ENCODE measurements at places on chromosomes 7 and 10. TPM values are rescaled to one million over a fixed set of nuclear protein-coding genes. Genes with fewer than 3 reads are reported as not detected.

The GATA3 gene
- 26.7 TPM for total RNA-seq

The NODAL gene
- not detected for total RNA-seq

The CNNM1 gene
- total RNA-seq: 1.8 TPM

The STK17A gene
- 9.2 TPM for total RNA-seq

The NRCAM gene
- 17.8 TPM for total RNA-seq

The FXYD4 gene
- 1.6 TPM for total RNA-seq

The FAM25G gene
- total RNA-seq: not detected

The NKX1-2 gene
- not detected for total RNA-seq

The BMS1 gene
- 11.9 TPM for total RNA-seq

The REPIN1 gene
- 76.7 TPM for total RNA-seq

The STOX1 gene
- total RNA-seq: 5.4 TPM

The ZKSCAN1 gene
- total RNA-seq: 56.9 TPM

The GNAT3 gene
- not detected for total RNA-seq

The HYAL4 gene
- 0.18 TPM for total RNA-seq

The ACSL5 gene
- 7.0 TPM for total RNA-seq
